ENCODE measurements at places on chromosomes 4 and X. TPM values are rescaled to one million over a fixed set of nuclear protein-coding genes. Genes with fewer than 3 reads are reported as not detected.

Gene MTMR8
- total RNA-seq: 6.9 TPM

Gene MAGED4B
- 81.7 TPM for total RNA-seq

Gene TEX13D
- total RNA-seq: not detected

Gene MTCP1
- 3.4 TPM for total RNA-seq

Gene FOXR2
- total RNA-seq: not detected

Gene IBSP
- total RNA-seq: not detected

Gene BMP2K
- 81.1 TPM for total RNA-seq

Gene ADAMTS3
- 15.3 TPM for total RNA-seq

Gene AMBN
- total RNA-seq: 0.94 TPM
